Pancreas (tissue), 10 donors: ENCODE measurements at places on chromosomes 13 and 19. TPM values are rescaled to one million over a fixed set of nuclear protein-coding genes. Genes with fewer than 3 reads are reported as not detected.

GRCh38 chr13:67416047-67416925 is 186.2 kb upstream of the PCDH9 start:
- no peak overlapping the region for H3K4me3 ChIP-seq
- no peak overlapping the region for H3K27ac ChIP-seq
- no peaks in the 10 kb centered on the region for H3K36me3 ChIP-seq
- DNase-seq, result peak; percentile 29
- no peaks in the 10 kb centered on the region for H3K27me3 ChIP-seq

- no peaks in the 10 kb centered on the region for H3K4me1 ChIP-seq
- H3K36me3 ChIP-seq, result no peaks in the 10 kb centered on the region
Observed at GRCh38 chr13:101305981-101306411, 110.3 kb downstream of the NALCN start.

GRCh38 chr13:41956272-41956671 is 4.6 kb downstream of the VWA8 start:
- no peaks in the 10 kb centered on the region for H3K27me3 ChIP-seq
- DNase-seq, result no peak
- no peak overlapping the region for H3K27ac ChIP-seq
- H3K4me3 ChIP-seq, result no peak overlapping the region
- no peaks in the 10 kb centered on the region for H3K4me1 ChIP-seq
- H3K36me3 ChIP-seq, result no peaks in the 10 kb centered on the region

- no peak for DNase-seq
- no peak overlapping the region for H3K27ac ChIP-seq
- no peaks in the 10 kb centered on the region for H3K27me3 ChIP-seq
- H3K4me3 ChIP-seq, result no peak overlapping the region
- no peaks in the 10 kb centered on the region for H3K36me3 ChIP-seq
- no peaks in the 10 kb centered on the region for H3K4me1 ChIP-seq
Observed at GRCh38 chr13:75055296-75055695, 426.7 kb downstream of the TBC1D4 start.

DNA sequence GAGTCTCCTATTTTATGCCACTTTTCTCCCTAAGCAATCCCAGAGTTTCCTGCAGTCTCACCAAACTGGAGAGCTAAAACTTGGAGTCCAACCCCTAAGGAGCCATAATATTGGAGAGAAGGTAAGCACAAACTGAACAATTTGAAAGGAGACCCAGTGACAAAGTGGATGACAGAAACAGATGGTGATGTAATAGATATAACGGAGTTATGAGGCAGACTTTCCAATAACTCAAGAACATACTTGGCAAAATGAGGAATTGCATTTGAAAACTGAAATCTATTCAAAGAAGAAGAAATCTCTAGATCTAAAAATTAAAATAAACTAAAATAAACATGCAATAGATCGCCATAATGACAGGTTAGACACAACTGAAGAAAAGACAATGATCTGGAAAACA is 200.9 kb upstream of the MIR17HG start:
- H3K27me3 ChIP-seq, result no peaks in the 10 kb centered on the region
- H3K27ac ChIP-seq, result no peak overlapping the region
- DNase-seq, result no peak
- H3K4me3 ChIP-seq, result no peak overlapping the region
- H3K36me3 ChIP-seq, result no peaks in the 10 kb centered on the region

DNA sequence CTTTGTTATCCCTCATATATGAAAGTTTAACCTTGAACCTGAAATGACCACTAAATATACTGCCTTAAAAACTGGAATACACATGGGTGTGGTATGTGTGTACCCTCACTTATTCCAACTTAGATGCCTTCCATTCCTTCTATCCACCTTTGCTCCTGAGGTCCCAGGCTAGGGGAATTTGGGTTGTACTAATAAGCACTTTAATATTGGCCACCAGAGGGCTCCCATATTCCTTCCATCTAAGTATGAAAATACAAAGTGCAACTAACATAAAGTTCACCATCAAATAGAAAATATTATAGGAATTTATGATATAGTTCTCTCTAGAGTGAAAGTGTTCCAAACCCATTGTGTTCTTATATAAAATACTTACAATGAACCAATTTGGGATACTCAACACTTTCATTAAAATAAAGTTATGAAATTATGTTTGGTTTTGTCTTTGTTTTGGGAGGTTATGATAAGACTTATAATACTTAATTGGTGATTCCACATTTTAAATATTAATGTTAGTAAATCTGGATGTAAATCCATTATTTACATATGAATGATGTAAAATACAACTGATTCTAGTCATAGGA is 62.3 kb downstream of the ITGBL1 start:
- no peaks in the 10 kb centered on the region for H3K27me3 ChIP-seq
- H3K4me1 ChIP-seq, result no peaks in the 10 kb centered on the region
- no peak overlapping the region for H3K4me3 ChIP-seq

Gene FCHO1
- total RNA-seq, result 0.43 TPM

Gene SHISA7
- total RNA-seq, result 0.16 TPM

Gene PSG2
- not detected for total RNA-seq

GRCh38 chr13:112055036-112055914 is 11.7 kb upstream of the SOX1 start:
- H3K36me3 ChIP-seq, result no peaks in the 10 kb centered on the region
- no peak overlapping the region for H3K4me3 ChIP-seq
- no peak for DNase-seq
- H3K4me1 ChIP-seq, result no peaks in the 10 kb centered on the region
- no peak overlapping the region for H3K27ac ChIP-seq
- peaks cover 72% of the 10 kb centered on the region for H3K27me3 ChIP-seq

Gene ZNF69
- total RNA-seq, result 13.6 TPM

GRCh38 chr19:14425696-14426138 is 6.6 kb upstream of the DDX39A start:
- H3K36me3 ChIP-seq, result no peaks in the 10 kb centered on the region
- no peak overlapping the region for H3K27ac ChIP-seq
- no peak for DNase-seq
- H3K4me1 ChIP-seq, result no peaks in the 10 kb centered on the region

- no peak overlapping the region for H3K4me3 ChIP-seq
- H3K27me3 ChIP-seq, result no peaks in the 10 kb centered on the region
- no peak for DNase-seq
- H3K4me1 ChIP-seq, result no peaks in the 10 kb centered on the region
- H3K27ac ChIP-seq, result no peak overlapping the region
Observed at GRCh38 chr13:74629985-74630384, 495.8 kb upstream of the KLF12 start.

- H3K36me3 ChIP-seq, result no peaks in the 10 kb centered on the region
- H3K4me1 ChIP-seq, result peaks cover 2% of the 10 kb centered on the region
- H3K27ac ChIP-seq, result no peak overlapping the region
- no peak for DNase-seq
Observed at GRCh38 chr19:40688309-40688708, 2.1 kb downstream of the NUMBL start.

GRCh38 chr19:33443638-33444561 is 70.4 kb downstream of the CEBPG start:
- no peak overlapping the region for H3K4me3 ChIP-seq
- no peaks in the 10 kb centered on the region for H3K27me3 ChIP-seq
- H3K27ac ChIP-seq, result no peak overlapping the region
- no peaks in the 10 kb centered on the region for H3K36me3 ChIP-seq
- H3K4me1 ChIP-seq, result no peaks in the 10 kb centered on the region
- peak; percentile 34 for DNase-seq

DNA sequence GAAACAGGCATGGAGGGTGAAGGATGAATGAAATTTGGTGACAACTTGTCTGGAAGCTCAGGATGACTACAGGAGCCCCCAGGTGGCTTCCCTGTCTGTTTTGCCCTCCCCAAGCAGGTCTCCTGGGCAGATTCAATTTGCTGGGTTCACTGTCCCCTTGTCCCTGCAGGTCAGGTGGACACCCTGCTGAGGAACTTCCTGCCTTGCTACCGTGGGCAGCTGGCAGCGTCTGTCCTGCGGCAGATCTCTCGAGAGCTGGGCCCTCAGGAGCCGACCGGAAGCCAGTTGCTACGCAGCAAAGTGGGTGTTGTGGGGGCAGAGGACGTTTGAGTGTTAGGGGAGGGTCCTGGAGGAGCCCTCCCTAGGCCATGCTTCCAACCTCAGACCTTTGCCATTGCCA is 19.1 kb downstream of the PGLS start:
- H3K4me3 ChIP-seq, result no peak overlapping the region
- DNase-seq, result no peak
- H3K36me3 ChIP-seq, result no peaks in the 10 kb centered on the region

Gene ABCA7
- 27.0 TPM for total RNA-seq

DNA sequence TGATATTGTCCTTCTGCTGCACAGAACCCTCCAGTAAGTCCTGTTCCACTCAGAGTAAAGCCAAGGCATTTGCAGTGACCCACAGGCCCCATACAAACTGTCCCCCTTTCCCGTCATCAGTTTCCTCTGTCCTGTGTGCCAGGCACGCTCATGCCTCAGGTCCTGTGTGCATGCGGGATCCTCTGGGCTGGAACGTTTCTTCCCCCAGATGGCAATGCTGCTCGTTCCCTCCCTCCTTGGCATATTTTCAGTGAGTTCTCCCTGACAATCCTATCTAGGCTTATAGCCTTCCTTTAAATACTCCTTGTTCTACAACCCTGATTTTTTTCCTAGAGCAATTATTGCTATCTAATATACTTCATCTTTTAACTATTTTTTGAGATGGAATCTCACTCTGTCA is 5.7 kb downstream of the OPA3 start:
- H3K27ac ChIP-seq, result peak overlapping the region; percentile 72
- no peaks in the 10 kb centered on the region for H3K36me3 ChIP-seq
- DNase-seq, result no peak
- peaks cover 15% of the 10 kb centered on the region for H3K4me1 ChIP-seq

- no peak for DNase-seq
- peak overlapping the region; percentile 36 for H3K4me3 ChIP-seq
- H3K27ac ChIP-seq, result peak overlapping the region; percentile 88
- H3K36me3 ChIP-seq, result no peaks in the 10 kb centered on the region
- no peaks in the 10 kb centered on the region for H3K27me3 ChIP-seq
Observed at GRCh38 chr13:112894673-112895481, 74.1 kb upstream of the MCF2L start.

GRCh38 chr13:110503037-110503901 is 58.3 kb downstream of the RAB20 start:
- no peak overlapping the region for H3K4me3 ChIP-seq
- peak; percentile 13 for DNase-seq
- H3K36me3 ChIP-seq, result no peaks in the 10 kb centered on the region
- H3K27me3 ChIP-seq, result no peaks in the 10 kb centered on the region
- H3K27ac ChIP-seq, result no peak overlapping the region

Gene ITM2B
- total RNA-seq, result 138 TPM

GRCh38 chr19:50361290-50362029 is 4.0 kb downstream of the NAPSA start:
- H3K27ac ChIP-seq, result no peak overlapping the region
- no peaks in the 10 kb centered on the region for H3K27me3 ChIP-seq
- no peak overlapping the region for H3K4me3 ChIP-seq
- no peaks in the 10 kb centered on the region for H3K36me3 ChIP-seq
- no peaks in the 10 kb centered on the region for H3K4me1 ChIP-seq
- DNase-seq, result no peak

Gene FOXA3
- 30.8 TPM for total RNA-seq

DNA sequence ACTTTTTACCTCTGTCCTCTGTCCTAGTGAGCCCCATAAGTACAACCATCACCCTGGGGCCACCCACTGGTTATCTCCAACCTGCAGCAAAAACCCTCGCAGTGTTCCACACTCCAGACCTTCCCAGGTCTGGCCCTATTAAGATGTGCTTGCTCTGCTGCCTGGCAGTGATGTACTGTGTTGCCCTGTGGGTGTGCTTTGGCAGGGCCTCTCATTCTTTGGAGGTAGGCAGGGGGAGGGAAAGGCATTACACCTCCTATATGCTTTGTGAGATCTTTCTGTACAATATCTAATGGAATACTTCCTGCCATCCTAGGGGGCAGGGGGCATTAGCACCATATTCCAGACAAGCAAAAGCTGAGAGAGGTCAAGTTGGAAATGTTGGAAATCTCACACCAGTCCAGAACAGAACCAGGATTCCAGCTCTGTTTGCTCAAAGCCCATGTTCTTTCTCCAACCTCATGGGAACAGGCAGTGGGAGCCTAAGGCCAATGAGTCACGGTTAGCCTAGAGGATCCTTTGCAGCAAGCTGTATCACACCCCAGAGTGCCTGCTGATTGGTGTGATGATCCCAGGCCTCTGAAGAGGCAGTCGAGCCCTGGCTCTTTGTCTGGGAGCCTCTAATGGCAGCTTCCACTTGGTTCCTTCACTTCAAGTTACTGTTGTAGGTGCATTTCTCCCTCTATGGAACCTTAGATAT is 59.7 kb upstream of the UBL3 start:
- no peaks in the 10 kb centered on the region for H3K27me3 ChIP-seq
- H3K36me3 ChIP-seq, result no peaks in the 10 kb centered on the region
- H3K4me1 ChIP-seq, result peaks cover 4% of the 10 kb centered on the region
- no peak overlapping the region for H3K27ac ChIP-seq
- DNase-seq, result no peak
- no peak overlapping the region for H3K4me3 ChIP-seq

GRCh38 chr19:35225951-35226350 is 2.6 kb downstream of the FAM187B start:
- H3K36me3 ChIP-seq, result no peaks in the 10 kb centered on the region
- no peaks in the 10 kb centered on the region for H3K27me3 ChIP-seq
- no peak for DNase-seq
- H3K4me1 ChIP-seq, result no peaks in the 10 kb centered on the region
- no peak overlapping the region for H3K4me3 ChIP-seq

DNA sequence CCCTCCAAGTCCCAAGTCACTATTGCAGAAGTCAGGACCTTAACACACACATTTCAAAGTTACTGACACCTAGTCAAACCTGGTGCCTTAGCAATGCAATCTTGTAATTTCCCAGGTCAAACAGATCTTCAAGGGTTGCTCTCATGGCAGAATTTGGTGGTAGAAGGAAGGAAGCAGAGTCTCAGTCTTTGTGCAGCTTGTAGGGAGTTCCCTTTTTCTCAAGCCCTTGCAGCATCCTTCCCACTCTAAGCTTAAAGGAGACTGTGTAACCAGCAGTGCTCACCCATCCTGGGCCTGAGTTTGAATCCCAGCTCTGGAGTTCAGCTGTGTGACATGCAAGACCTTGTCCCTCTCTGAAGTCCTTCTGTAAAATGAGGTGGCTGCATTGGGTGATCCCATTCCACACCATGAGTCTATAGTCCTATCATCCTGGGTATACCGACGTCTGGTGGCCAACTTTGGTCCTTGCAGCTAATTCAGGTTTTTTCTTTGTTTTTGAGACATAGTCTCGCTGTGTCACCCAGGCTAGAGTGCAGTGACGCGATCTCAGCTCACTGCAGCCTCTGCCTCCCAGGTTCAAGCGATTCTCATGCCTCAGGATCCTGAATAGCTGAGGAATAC is 9.8 kb downstream of the SIGLEC10 start:
- H3K27me3 ChIP-seq, result no peaks in the 10 kb centered on the region
- H3K4me1 ChIP-seq, result no peaks in the 10 kb centered on the region
- no peak for DNase-seq
- no peaks in the 10 kb centered on the region for H3K36me3 ChIP-seq

DNA sequence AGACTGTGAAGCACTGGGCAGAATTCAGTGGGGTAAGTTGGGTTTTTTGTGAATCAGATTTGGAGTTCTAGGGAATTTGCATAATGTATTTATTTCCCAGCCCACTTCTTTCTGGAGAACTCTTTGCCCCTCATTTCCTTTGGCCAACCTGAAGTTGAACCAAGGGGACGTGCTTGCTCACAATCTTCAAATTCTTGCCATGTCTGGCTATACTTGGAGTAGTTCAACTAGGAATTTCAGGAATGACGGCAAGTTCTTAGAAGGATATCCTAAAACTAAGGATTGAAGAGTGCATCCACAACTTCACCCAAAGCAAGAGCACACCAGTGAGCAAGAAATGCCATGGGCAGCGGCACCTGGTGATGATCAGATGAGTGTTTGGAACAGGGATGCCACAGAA is 88.5 kb downstream of the TEX26 start:
- no peaks in the 10 kb centered on the region for H3K36me3 ChIP-seq
- no peaks in the 10 kb centered on the region for H3K27me3 ChIP-seq
- H3K4me3 ChIP-seq, result no peak overlapping the region
- H3K27ac ChIP-seq, result no peak overlapping the region
